Amygdala (tissue), 56 donors: ENCODE measurements at places on chromosomes 13 and 19.

DNA sequence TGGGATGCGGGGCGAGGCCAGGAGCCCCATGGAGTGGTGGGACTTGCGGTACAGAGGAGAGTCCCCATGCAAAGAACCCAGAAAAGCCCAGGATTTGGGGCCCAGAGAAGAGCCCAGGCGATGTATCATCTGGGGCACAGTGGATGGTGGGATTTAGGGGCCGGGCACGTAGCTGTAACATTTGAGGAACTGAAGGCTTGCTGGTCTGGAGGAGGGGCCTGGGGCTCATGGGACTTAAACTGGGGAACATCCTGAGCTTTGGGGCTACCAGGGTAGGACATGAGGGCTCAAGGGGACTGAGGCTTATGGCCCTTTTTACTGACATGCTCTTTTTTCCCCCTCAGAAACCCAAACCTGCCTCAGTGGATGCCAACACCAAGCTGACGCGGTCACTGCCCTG is 13.5 kb downstream of the MED25 start:
- DNase-seq: no peak

DNA sequence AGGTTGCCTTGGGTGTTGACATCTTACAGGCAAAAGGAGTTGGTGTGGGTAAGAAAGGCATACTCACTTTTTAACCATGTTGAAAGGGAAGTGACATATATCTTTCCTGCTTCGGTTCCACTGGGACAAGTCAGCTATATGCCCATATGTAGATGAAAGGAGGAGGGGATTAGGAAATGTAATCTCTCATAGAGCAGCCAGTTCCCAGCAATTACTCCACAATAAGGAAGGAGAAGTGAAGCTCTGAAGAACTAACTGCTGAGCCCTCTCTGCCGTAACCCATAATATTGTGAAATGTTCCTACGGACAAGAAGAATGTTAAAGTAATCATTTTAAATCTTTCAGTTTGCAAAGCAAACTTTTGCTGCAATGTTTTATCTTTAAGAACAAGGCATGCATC is 82.2 kb downstream of the EDNRB start:
- DNase-seq: no peak

DNA sequence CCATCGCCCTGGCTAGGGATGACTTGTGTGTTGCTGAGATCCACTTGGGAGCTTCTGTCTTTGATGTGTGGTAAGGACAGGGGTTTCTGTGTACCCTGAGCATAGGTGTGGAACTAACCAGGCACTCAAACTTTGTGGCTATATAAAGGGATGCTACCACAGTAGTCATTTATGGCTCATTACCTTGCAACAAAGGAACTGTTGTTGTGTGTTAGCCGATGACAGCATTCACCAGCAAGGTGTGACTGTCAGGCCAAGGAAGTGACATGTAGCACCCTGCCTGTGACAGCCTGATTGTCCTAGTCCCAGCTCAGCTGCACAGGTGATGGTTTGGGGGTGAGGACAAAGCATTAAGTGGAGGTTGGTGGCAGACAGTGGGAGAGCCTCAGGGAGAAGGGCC is 73.6 kb downstream of the COG3 start:
- no peak for DNase-seq

GRCh38 chr13:39521701-39522100 is 81.3 kb downstream of the LHFPL6 start:
- DNase-seq: no peak

- DNase-seq: no peak
Measured at GRCh38 chr19:15191514-15191913, 9.3 kb downstream of the NOTCH3 start.

- no peak for DNase-seq
Measured at GRCh38 chr19:1082165-1082927, 12.8 kb downstream of the POLR2E start.

GRCh38 chr13:97456047-97456446 is 22.1 kb downstream of the RAP2A start:
- DNase-seq: no peak

GRCh38 chr19:18881491-18881890 is 14.5 kb downstream of the CERS1 start:
- DNase-seq: no peak

- no peak for DNase-seq
Measured at GRCh38 chr13:97263160-97263559, 41.0 kb downstream of the MBNL2 start.

DNA sequence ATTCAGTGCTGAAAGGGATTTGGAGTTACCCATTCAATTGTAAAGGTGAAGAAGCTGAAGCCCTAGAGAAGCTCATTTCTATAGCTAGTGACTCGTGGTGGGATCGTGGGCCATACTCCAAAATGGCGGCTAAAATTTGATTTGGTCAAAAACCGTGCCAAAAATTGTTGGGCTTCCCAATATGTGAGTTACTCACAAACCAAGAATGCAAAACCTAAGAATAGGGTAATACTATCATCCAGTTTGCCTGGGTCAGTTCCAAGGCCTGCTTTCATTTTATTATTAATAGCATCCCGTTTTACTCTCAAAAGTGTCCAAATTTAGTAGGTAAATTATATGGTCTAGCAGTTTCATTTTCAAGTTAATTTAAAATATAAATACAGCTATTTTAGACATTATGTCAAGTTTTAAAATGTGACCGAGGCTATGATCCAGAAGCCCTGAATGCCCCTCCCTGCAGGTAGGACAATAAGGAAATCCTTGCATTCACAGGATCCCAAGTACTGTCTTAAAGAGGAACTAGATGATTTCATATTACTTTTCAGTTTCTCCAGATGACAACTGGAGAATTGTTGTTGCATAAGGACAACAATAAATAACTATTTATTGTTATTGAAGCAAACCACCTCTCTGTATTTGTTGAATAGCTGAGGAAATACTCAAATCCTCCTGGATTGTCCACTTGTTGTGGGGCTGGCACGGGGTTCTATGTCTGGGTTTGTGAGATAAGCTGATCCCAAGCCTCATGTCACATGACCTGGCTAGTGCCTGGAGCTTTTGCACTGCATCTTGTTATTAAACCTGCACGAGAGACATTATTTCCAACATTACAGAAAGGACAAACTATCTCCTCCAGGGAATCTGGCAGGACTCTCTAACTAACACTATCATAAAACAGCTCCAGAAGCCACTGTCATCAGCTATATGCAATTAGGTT is 11.6 kb upstream of the RAP2A start:
- no peak for DNase-seq

GRCh38 chr13:37460166-37460565 is 138.4 kb downstream of the POSTN start:
- DNase-seq: no peak

- DNase-seq: no peak
Measured at GRCh38 chr13:23609414-23609760, 39.2 kb downstream of the TNFRSF19 start.

DNA sequence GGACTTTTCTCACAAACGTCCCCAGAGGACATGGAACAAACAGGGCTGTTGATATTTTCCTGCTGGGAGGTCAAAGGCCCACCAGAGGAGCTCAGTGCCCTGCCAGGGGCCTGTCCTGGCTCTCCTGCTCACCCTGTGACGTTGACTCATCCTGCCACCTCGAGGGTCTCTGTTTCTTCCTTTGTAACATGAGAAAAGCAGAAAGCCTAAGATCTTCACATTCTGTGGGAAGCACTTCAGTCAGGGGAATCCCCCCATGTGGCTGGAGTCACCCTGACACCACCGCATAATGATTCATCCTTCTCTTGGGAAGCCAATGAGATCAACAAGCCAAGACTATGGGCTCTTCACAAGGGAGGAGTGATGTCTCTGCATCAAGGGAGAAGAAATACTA is 147.9 kb downstream of the KATNAL1 start:
- DNase-seq: no peak

- DNase-seq: no peak
Measured at GRCh38 chr19:13872695-13873389, 4.1 kb upstream of the NANOS3 start.

GRCh38 chr13:101640788-101641400 is 188.4 kb downstream of the ITGBL1 start:
- no peak for DNase-seq

DNA sequence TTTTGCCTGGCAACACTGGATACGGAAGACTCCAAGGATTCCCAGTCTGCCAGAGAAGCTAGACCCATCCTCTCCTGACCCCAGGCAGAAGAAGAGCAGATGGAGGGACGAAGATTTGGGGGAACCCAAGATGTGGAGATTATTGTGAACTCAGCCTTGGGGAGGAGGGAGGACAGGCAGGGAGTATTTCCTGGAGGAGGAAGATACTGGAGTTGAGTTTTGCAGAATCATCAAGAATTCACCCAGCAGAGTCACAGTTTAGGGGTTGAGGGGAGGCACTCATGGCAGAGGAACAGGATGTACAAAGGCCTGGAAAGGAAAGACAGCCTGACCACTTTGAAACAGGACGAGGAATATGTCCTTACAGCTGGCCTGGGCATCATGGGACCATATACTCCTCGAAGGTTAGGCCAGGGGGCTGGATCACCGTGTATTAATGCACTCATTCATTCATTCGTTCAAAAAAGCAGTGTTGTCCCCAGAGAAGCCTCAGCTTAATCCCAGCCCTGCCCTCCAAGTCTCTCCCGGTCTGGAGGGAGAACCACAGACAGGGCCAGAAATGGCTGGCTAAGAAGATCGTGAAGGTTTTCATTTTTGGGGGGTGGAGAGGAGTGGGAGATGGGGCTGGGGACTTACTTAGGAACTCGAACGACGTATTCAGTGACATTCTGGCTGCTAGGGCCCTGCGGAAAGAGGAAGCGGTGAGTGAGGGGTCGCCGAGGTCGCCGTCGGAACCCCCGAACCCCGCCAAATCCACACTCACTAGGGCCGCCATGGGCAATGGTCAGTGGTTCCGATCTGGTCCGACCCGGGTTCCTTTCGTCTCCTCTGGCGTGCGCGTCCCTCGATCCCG is 517 bp downstream of the GTF2F1 start:
- no peak for DNase-seq

DNA sequence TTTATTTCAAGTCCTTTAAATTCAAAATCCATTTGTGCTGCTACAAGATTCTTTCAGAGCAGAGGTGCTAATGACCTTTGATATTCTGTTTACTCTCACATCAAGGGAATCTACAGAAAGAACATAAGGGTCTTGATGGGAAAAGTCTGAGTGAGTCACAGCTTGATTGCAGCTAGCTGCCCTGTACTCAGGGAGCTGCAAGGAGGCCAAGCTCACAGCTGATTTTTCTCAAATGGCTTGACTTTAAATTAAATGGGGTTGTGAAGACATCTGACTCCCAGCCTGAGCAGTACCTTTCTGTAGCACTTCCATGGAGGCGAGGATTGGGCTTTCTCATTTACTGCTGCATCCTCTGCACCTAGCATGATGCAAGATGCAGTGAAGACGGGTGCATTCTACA is 62.5 kb downstream of the RAP2A start:
- DNase-seq: no peak

- no peak for DNase-seq
Measured at GRCh38 chr13:44044547-44045179, 165.0 kb downstream of the LACC1 start.

DNA sequence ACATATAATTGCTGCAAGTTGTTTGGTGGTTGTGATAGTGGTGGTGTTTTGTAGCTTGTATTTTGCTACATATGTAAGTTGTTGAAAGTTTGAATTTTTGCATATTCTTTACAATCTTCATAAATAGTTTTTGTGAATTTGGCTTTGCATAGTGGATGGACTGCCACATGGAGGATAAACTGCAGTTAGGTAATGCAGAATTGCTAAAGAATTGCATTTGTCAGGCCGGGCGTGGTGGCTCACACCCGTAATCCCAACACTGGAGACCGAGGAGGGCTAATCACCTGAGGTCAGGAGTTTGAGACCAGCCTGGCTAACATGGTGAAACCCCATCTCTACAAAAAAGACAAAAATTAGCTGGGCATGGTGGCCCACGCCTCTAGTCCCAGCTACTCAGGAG is 111.9 kb downstream of the ZAR1L start:
- no peak for DNase-seq

- no peak for DNase-seq
Measured at GRCh38 chr19:19192910-19193423, 909 bp downstream of the RFXANK start.

DNA sequence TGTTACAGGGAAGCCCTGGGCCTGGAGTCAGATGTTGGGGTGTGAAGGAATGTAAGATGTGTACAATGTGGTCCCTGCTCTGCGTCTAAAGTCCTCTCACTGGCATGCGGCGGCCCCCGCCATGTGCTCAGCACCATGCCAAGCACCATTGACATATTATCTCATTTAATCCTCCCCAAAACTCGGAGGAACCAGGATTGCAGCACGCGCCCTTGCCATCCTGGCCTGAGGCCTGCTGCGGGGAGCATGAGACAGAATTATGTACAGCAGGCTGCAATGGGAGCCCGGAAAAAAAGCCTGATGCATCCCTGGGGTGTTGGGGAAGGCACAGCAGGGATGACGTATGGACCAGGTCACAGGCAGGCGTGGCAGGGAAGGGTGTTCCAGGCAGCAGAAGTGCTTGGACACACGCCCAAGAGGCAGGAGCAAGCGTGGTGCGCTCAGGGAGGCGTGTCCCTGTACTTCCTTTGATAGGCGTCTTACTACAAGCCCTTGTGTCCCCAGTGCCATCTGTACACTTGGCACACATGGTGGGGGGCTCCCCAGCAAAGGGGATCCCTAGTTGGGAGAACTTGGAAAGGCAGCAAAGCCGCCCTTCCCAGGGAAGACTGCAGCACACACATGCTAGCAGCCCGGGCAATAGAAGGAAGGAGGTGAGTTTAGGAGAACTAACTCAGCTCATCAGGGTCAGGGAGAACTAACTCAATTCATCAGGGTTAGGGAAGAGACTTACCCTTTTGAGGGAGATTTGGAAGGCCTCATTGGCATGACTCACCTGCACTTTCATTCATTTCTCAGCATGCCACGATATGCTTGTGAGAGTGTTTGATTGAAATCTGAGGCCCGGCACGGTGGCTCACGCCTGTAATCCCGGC is 3.4 kb downstream of the EVI5L start:
- no peak for DNase-seq

DNA sequence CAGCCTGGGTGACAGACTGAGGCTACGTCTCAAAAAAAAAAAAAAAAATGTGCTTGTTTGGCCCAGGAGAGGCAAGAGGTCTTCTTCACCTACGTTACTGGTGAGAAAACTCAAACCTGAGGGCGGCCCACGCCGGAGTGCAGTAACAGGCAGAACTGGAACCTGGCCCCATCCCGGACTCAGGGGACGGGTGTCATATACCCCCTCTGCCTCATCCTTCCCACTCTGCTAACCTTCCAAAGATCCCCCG is 414 bp upstream of the ADAT3 start:
- no peak for DNase-seq

GRCh38 chr19:35342430-35342829 is 5.3 kb upstream of the FFAR1 start:
- no peak for DNase-seq

DNA sequence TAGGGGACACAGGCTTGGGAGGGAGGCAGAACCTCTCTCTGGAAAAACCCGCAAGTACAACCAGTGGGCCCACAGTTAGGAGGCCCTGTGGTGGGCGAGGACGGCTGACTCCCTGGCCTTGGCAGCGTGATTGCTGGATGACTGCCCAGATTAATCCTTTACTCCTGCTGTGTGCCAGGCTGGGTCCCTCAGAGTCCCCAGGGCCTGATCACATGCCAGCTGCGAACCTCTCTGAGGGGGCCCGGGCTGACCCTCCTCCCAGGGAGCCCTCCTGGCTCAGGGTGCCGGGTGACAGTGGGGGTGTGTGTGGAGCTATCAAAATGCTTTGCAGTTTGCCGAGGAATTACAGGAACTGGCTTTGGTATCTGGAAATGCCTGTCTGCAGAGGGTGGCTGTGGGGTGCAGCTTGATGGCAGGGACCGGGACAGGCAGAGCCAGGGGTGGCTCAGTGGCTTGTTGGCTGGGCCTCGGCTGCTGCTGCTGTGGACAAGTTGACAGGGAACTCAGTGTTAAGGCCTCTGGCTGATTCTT is 48.9 kb downstream of the DNM2 start:
- DNase-seq: peak; percentile 28
